ENCODE measurements at places on chromosomes 11 and 22.

DNA sequence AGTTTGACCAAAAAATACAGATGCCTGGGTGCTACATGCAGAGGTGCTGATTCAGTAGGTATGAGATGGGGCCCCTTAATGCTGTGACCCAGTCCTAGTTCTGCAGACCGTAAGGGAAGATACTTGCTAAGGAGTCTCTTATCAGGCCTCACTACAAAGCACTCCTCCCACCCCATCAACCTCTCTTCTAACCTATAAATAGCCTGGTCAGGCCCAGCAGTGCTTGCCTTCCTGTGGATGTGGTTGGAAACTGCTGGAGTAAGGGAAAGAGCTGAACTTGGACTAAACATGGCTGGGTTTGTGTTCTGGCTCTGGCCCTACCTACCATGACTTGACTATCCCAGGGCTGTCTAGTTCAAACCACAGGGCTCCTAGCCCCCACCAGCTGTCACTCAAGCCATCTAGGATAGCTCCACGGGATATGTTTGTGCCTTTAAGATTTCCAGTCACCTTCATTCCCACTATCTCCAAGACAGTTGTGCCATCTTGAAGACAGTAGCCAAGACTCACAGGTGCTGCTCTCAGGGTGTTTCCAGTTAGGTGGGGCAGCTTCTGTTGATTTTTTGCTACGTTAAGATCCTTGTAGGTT is 9.5 kb upstream of the DKK3 start:
- no peak for DNase-seq

DNA sequence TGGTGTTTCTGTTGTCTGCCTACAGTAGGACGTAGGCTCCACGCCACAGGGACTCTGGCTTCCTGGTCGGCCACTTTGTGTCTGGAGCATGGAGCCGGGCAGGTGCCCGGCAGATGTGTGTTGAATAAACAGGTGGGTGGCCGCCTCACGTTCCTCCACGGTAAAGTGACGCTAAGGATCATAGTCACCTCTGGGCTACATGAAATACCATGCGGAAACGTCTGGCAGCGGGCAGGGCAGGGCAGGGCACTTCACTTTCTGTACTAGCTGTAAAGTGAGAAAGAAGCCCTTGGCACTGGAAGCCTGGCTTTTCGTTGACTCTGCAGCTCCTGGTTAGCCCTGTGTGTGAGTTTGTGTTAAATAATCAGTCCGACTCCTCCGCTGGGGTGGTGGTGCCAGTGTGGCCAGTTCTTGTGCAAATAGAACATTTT is 52.4 kb downstream of the MCM5 start:
- DNase-seq = no peak

GRCh38 chr11:93813974-93814373 is 29.9 kb downstream of the MED17 start:
- no peak for DNase-seq

DNA sequence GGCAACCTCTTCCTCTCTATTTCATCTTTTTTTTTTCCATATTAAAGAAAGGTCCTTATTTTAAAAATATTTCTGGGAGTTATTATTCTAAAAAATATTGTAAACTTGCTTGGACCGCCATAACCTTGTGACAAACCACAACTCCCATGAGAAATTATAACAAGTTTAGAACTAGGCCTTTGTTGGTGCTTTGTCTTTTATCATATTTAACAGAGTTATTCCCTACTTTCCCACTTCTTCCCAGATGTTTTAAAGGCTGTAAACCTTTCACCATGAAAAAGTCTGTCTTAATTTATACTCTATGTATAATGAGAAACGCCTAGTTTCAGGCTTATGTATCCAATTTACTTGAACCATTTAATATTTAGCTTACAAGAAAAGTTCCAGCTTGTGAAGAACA is 3.7 kb downstream of the CTSC start:
- DNase-seq = no peak

DNA sequence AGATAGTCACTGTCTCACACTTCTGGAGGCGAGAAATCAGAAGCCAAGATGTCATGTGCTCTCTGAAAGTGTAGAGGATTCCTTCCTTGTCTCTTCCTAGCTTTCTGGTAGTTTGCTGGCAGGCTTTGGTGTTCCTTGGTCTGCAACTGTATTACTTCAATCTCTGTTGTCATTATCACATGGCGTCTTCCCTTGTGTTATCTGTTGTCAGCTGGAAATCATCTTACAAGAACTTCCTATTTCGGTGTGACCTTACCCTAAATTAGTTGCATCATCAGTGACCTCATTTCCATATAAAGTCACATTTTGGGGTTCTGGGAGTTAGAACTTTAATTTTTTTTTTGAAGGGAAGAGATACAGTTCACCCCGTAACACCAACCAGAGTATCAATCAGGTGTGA is 3.3 kb upstream of the LIN7C start:
- no peak for DNase-seq

DNA sequence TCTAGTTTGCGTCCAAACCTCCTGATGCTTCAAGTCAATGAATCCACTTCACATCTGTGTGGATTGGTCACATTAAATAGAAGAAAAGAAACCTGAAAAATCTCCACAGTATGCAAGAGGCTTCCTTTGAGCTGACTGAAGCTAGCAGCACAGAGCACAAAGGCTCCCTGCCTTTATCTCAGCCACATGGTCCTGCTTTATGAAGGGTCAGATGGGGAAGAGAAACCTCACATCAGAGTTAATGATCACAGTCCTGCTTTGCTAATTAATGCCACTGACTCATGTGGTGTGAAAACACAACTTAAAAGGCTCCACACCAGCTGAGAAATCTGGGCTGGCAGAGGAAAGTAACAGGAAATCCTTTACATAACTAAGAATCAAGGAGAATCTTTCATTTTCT is 1291.0 kb downstream of the LRRC4C start:
- no peak for DNase-seq

DNA sequence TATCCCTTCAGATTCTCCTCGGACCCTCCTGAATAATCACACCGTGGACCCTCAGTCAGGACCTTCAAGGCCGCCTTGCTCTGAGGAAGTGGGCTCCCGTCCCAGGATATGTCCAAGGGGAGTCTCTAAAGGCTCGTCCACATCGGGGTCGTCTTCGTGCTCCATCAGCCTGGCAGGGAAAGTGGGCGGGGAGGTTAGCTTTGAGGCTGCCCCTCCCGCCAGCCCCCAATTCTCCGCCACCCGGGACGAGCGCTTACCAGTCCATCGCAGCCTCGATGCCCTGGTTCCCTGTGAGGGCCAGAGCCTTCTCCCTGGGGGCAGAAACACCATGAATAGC is 472 bp downstream of the UBXN1 start:
- DNase-seq = no peak

DNA sequence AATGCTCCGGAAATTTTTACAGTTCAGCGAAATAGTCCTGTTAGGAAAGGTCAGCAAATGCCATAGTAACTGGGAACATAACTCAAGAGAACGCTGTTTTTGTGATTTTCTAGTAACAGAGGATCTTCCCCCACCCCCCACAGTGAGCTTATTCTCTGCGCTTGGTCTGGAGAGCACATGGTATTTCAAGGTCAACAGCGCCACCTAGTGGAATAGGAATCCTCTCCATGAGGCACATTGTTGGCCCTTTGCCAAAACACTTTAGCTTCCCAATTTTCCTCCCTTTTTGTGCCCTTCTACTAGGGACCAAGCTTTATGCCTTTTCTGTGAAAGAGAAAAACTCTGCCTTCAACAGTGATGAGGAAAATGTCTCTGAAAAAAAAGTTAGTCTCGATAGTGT is 13.2 kb upstream of the OR4C12 start:
- peak; percentile 44 for DNase-seq

GRCh38 chr22:42142771-42143461 is 12.3 kb upstream of the CYP2D6 start:
- no peak for DNase-seq

DNA sequence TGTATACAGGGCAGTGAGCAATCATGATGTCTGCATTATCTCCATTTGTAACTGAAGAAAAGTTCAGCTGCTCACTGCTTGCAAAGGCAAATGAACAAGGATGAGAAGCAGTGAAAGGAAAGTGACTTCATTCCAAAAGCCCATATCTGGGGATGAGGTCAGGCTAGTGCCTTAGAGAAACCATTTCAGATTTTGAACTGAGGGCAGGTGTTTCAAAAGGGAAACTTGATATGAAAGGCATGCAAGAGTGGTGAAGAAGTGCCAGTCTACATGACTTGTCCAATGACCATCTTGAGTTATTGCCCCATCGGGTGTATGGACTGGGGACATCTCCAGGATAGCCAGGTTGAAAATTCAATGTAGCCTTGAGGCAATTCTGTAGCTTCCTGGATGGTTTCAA is 7.3 kb upstream of the APOL4 start:
- DNase-seq = no peak

GRCh38 chr22:32735526-32735925 is 66.0 kb upstream of the TIMP3 start:
- DNase-seq = no peak

DNA sequence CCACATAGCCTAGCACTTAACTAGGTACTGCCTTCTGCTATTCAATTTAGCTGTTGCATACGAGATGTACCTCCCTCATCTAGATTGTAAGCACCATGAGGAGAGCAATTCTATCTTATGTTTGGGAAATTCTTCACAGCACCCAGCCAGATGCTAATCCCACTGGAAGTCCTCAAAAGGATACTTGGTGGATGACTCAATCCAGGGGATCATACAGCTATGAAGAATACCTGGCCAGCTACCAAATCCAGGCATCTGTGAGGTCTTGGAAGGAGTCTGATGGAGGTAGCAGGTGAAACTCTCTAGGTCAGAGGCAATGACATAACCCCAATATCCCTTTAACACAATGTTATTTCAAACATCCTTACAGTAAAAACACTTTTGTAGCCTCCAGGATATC is 167.8 kb upstream of the NCAM1 start:
- no peak for DNase-seq

- no peak for DNase-seq
These were observed 12.7 kb downstream of the MRPL48 start for GRCh38 chr11:73800276-73800806.

DNA sequence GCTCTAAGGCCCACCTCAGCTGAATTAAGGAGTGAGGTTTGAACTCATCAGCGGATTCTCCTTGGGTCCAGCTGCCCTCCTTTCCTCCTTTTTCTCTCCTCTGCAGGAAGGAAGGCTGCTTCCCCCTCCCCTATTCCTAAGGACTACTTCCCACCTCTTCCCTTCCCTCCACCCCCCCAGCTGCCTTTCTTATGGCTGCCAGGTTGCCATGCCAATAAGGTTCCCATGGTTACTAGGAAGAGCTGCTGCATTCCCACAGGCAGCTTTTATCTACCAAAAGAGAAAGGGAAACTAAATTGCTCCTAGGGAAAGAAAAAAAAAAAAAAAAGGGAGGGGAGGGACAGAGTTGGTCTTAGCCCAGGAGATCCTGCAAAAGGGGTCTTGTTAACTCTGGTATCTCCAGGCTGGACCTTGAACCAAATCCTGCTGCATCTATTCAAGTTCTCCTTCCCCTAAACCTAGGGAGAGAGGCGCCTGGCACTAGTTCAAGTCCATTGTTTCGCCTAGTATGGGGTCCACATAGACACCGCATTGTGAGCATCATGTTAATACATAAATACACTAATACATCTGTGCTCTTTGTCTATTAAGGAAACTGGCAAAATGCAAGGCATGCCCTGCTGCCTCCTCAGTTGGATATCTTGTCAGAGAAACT is 21.2 kb upstream of the FEZ1 start:
- no peak for DNase-seq

DNA sequence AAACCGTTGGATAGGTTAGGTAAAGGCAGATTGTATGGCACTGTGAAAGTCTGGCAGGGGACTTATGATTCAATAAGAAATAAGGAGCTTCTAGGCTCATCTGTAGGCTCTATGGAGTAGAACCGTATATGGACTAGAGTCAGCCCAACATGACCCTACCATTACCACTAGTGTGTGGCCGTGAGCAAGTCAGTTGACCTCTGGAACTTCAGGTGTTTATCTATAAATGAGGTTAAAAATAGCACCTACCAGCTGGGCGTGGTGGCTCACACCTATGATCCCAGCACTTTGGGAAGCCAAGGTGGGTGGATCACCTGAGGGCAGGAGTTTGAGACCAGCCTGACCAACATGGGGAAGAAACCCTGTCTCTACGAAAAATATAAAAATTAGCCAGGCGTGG is 4.4 kb downstream of the HINFP start:
- DNase-seq = no peak

DNA sequence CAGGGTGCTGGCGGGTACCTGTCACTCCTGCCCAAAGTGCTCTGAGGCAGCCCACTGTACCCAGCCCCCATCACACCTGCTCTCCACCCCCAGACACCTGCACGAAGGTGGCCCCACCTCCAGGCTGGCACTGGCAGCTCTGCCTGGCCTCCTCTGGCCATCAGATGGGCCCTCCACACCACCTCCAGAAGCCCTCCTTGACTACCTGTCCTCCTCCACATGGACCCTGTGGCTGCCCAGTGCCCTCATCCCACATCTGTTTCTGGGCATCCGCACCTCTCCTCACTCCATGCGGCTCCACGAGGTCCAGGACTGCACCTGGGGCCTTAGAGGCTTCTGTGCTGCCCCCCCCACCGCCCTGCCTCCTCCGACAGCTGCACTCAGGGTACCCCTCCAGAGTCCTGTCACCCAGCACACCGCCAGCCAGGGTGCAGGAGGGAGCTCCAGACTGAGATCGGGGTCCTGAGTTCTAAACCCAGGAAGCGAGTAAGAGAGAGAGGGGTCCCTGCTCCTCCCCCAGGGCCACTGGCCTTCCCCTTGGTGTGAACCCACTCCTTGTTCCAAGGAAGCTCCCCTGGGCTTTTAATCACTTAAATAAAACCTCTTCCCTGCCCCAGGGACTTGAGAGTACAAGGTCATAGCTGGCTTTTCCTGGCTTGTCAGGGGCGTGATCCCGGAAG is 1.7 kb downstream of the CTSD start:
- DNase-seq = no peak

DNA sequence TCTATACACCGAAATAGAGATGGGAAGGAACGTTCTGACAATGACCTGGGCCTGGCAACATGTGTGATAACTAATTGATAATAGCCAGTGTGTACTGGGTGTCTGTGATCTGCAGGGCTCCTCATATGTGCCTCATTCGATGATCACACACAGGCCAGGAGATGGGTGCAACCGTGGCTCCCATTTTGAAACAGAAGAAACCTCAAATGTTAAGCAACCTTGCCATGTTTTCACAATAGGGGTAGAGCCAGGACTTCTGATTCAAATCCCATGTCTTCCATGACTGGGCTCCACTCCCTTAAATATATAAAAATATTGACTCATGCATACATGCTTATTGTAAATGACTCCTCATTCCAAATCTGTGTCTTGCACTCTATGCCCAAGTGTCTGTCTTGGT is 11.1 kb downstream of the APOL3 start:
- DNase-seq = no peak

- DNase-seq = peak; percentile 71
These were observed 862 bp downstream of the TPP1 start for GRCh38 chr11:6618117-6619003.

GRCh38 chr11:126732981-126733380 is 267.6 kb downstream of the KIRREL3 start:
- DNase-seq = no peak

GRCh38 chr11:15288863-15289262 is 174.1 kb downstream of the INSC start:
- no peak for DNase-seq

GRCh38 chr22:19121631-19122142 is 525 bp downstream of the DGCR2 start:
- DNase-seq = peak; percentile 37
